ENCODE measurements at places on chromosomes 13 and 19.

- DNase-seq, result no peak
Measured at GRCh38 chr13:41554626-41555386, 97.5 kb downstream of the RGCC start.

- DNase-seq, result no peak
Measured at GRCh38 chr13:110902370-110902769, 12.5 kb downstream of the ANKRD10 start.

DNA sequence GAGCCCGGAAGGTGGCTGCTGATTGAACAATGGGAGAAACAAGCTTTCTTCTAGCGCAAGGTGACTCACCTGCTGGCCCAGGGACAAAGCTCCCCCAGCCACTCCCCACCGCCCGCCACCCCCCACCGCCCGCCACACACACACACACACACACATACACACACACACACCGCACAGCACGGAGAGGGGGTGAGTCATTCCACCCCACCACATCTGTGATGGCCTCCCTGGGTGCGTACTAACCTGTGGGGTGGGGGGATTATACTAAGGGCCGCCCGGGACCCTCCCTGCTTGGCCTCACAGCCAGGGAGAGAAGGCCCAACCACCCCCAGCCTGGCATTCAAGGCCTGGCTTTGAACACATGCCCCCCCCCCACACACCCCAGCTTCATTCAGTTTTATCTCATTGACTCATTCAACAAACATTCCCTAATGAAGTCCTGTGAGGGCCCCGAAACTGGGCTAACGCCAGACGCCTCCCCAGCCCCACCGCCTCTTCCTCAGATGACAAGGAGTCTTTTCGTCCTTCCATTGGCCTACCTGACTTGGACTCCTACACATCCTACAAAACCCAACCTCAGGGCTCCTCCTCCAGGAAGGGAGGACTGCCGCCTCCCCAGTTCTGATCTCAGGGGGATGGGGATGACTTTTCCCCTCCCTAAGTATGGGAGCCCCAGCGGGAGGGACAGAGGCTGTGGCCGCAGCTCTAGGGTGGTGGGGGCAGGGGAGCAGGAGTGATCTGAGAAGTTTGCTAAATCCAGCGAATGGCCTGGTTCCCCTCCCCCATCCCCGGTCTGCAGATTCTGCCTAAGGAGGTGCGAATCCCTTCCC, 5.8 kb upstream of the ONECUT3 start:
- DNase-seq, result no peak

GRCh38 chr13:85717921-85718320, 81.3 kb downstream of the SLITRK6 start:
- no peak for DNase-seq

Measured in activated CD4-positive, alpha-beta T cell treated with anti-CD3 and anti-CD28 coated beads, Interleukin-2, amount 50 U/mL, for 24 hours (primary cell).